ENCODE measurements at places on chromosomes 12 and 14.

DNA sequence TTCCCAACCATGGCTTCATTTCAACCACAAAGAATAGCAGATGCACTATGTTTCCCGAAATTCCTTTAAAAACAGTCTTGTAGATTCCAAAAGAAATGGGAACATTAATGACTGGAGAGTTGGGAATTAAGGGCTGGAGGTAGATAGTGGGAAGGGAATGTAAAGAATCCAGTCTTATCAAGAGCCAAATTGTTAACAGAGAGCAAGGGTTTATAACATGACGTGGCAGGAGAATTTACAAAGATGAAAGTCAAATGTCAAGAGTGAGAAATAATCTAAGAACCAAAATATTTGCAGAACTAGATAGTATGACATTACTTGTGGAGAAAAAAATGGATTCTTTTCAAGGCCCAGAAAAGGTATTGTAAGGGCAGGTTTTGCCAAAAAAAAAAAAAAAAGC, 200.9 kb downstream of the GRIN2B start:
- DNase-seq, result no peak

DNA sequence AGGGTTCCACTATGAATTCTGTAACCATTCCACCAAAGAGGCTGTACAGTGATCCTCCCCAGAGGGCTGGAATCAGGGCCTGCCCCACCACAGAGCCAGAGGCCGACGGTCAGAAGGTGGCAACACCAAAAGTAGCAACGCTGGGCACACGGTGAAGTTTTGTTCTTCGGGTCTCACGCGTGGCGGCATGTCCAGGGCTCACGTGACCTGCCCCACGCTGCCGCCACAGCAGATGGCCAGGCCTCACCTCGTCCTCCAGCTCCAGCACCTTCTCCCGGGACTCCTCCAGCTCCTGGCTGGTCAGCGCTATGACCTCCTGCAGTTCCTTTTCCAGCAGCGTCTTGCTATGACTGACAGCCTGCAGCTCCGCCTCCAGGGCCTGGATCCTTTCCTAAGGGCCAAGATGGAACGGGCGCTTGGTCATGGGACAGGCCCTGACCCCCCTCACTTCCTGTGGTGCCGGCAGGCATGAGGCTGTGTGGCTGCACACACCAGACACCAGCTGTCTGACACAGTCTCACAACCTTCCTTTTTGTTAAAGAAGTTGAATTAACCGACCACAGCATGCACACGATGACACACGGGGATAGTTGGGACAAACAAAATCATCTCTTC, 22.4 kb upstream of the ANKLE2 start:
- no peak for DNase-seq

GRCh38 chr14:59208954-59209353, 20.5 kb downstream of the DAAM1 start:
- DNase-seq, result no peak

DNA sequence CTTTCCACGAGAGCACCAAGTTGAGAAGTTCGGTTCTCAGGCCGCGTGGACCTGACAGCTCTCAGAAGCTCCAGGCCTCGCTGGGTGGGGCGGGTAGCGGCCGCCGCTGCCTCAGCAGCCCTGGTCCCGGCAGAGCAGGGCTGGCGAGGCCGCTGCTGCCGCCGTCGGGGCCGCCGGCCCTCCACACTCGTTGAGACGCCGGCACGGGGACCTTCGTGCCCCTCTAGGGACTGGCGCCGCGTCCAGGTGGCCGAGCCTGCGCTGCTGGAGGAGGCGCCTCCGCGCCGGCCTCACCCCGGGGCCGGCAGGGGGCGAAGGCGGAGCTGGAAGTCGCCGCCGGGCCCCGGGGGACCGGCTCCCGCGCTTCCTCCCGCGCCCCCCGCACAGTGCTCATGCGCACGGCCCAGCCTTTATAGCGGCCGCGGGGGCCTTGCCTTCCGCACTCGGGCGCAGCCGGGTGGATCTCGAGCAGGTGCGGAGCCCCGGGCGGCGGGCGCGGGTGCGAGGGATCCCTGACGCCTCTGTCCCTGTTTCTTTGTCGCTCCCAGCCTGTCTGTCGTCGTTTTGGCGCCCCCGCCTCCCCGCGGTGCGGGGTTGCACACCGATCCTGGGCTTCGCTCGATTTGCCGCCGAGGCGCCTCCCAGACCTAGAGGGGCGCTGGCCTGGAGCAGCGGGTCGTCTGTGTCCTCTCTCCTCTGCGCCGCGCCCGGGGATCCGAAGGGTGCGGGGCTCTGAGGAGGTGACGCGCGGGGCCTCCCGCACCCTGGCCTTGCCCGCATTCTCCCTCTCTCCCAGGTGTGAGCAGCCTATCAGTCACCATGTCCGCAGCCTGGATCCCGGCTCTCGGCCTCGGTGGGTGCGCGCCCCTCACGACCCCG, at the start of gene COCH:
Gene COCH, plus strand, starts transcription at position 440 of the 879 bp plus-strand sequence. Its CDS starts 380 bp downstream, at position 820.
- DNase-seq, result peak; percentile 61

DNA sequence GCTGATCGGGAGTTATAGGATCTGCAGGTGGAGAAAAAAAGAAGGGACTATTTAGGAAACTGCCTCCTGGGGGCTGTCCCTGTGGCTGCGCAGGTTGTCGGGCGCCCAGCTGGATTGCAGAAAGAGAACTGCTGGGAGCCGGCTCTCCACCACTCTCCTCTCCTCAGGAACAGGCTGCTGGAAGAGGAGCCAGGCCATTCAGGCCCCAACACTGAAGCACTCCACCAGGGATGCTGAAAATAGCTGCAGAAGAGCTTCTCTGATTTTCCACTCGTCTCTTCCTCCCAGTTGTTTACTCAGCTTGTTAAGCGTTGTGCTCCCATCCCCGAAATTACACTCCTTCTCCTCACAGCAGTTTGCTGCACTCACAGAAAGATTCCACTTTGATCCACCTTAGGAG, 347.3 kb downstream of the GLT1D1 start:
- no peak for DNase-seq

DNA sequence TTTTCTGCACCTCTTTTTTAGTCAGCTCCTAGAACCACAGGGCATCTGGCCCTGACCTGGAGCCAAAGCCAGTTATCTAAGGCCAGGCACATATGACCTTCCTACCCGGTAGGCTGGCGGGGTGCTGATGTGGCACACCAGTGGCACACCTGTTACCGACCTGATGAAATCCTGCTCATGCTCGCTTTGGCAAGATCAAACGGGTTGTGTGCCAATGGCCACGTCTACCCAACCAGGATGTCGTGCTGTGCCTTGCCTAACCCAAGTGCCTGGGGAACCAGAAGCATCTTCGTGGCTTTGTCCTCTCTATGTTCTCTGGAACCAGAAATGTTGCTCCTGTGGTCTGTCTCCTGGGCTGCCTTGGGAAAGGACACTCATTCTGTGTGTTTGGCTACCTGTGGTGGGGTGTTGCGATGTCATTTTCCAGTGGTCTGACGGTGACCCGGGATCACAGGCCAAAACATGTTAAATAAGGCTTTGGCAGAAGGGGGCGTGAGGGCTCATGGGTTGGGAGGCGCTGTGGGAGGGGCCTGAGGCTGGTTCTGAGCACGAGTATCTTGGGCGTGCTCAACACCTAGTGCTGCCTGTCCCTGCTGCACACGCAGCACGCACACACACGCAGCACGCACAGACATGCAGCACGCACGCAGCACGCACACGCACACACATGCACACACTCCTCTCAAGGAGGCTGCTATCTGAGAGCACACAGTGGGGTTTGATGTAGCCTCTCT, 27.9 kb downstream of the CCNK start:
- peak; percentile 22 for DNase-seq

GRCh38 chr12:46221255-46222128, 47.4 kb downstream of the SLC38A1 start:
- DNase-seq, result no peak

Measured in activated T-cell treated with anti-CD3 and anti-CD28 coated beads, Interleukin-2, amount 50 U/mL, for 24 hours (primary cell).